ENCODE measurements at places on chromosomes 12 and 14. TPM values are rescaled to one million over a fixed set of nuclear protein-coding genes. Genes with fewer than 3 reads are reported as not detected.

The TMEM119 gene
- 4.6 TPM for polyA plus RNA-seq

The CCDC88C gene
- polyA plus RNA-seq, result 40.2 TPM

The FAR2 gene
- polyA plus RNA-seq, result 4.8 TPM

The SYNDIG1L gene
- 0.78 TPM for polyA plus RNA-seq

The MYF6 gene
- not detected for polyA plus RNA-seq

The RNU4-1 gene
- polyA plus RNA-seq, result not detected

The TTC6 gene
- polyA plus RNA-seq, result 0.68 TPM

The SLC17A8 gene
- polyA plus RNA-seq, result 2.3 TPM

The PAPOLA gene
- polyA plus RNA-seq, result 74.0 TPM

The CCNT1 gene
- polyA plus RNA-seq, result 6.1 TPM

The TOMM20L gene
- polyA plus RNA-seq, result not detected

The RAD9B gene
- 0.24 TPM for polyA plus RNA-seq

The SMCO2 gene
- polyA plus RNA-seq, result 0.39 TPM

The OR11H7 gene
- polyA plus RNA-seq, result not detected

The AGAP2 gene
- polyA plus RNA-seq, result 37.8 TPM

The PHLDA1 gene
- 11.5 TPM for polyA plus RNA-seq

The GPX2 gene
- 23.8 TPM for polyA plus RNA-seq

The GUCY2C gene
- not detected for polyA plus RNA-seq

The OR6C2 gene
- not detected for polyA plus RNA-seq

The TSPAN19 gene
- not detected for polyA plus RNA-seq

The ADCY6 gene
- 8.9 TPM for polyA plus RNA-seq

The BICDL1 gene
- polyA plus RNA-seq, result 22.9 TPM

The TMEM121 gene
- 5.4 TPM for polyA plus RNA-seq

The ACTR10 gene
- 67.5 TPM for polyA plus RNA-seq

The LACRT gene
- not detected for polyA plus RNA-seq

The KLHDC1 gene
- 2.0 TPM for polyA plus RNA-seq

The PTPRR gene
- polyA plus RNA-seq, result 1.3 TPM

The STON2 gene
- polyA plus RNA-seq, result 8.6 TPM

The BAZ1A gene
- 7.7 TPM for polyA plus RNA-seq

The KRT71 gene
- not detected for polyA plus RNA-seq

The SLCO1B3 gene
- not detected for polyA plus RNA-seq

The PPP1R3E gene
- 22.2 TPM for polyA plus RNA-seq

The NTS gene
- polyA plus RNA-seq, result not detected

The KRT4 gene
- not detected for polyA plus RNA-seq

The PSME2 gene
- 124 TPM for polyA plus RNA-seq

The CHD8 gene
- polyA plus RNA-seq, result 54.6 TPM

The ACOT6 gene
- not detected for polyA plus RNA-seq

The RNFT2 gene
- 16.3 TPM for polyA plus RNA-seq

The SAMD15 gene
- 1.3 TPM for polyA plus RNA-seq

The IFNG-AS1 gene
- not detected for polyA plus RNA-seq

The AQP6 gene
- polyA plus RNA-seq, result 1.4 TPM

All from brain (organoid and tissue), 16 donors.